GM06990 (cell line): ENCODE measurements at places on chromosomes 13 and 19.
A peak's percentile ranks its signal among the peaks of the same experiment; 100 is the strongest.

GRCh38 chr13:92843549-92843948, 383.1 kb upstream of the GPC6 start:
- DNase-seq: no peak

DNA sequence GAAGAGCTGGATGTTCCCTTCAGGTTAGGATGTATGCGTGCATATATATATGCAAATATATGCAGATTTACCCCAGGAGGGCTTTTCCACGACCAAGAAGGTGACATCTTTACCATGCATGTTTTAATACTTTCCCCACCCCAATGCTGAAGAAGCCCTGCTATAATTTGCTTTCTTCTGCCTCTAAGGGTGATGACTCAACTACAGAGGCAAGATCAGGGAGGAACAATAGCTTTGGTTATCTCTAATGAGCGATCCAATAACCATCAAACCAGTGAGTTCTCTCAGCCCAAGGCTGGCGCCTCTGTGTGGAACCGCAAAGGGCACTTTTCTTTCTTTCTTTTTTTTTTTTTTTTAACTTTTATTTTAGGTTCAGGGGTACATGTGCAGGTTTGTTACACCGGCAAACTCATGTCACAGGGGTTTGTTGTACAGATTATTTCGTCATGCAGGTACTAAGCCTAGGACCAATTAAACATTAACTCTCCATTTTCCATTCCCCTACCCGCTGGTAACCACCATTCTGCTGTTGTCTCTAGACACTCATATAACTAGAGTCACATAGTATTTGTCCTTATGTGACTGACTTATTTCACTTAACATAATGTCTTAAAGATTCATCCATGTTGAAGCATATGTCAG, 25.7 kb upstream of the UBE2L5 start:
- peak; percentile 24 for DNase-seq

- no peak for DNase-seq
These were observed at the start of gene ARHGEF7 for GRCh38 chr13:111115061-111115964. ARHGEF7 (plus strand) TSS chr13:111115310; CDS start chr13:111115527, 217 bp downstream.

DNA sequence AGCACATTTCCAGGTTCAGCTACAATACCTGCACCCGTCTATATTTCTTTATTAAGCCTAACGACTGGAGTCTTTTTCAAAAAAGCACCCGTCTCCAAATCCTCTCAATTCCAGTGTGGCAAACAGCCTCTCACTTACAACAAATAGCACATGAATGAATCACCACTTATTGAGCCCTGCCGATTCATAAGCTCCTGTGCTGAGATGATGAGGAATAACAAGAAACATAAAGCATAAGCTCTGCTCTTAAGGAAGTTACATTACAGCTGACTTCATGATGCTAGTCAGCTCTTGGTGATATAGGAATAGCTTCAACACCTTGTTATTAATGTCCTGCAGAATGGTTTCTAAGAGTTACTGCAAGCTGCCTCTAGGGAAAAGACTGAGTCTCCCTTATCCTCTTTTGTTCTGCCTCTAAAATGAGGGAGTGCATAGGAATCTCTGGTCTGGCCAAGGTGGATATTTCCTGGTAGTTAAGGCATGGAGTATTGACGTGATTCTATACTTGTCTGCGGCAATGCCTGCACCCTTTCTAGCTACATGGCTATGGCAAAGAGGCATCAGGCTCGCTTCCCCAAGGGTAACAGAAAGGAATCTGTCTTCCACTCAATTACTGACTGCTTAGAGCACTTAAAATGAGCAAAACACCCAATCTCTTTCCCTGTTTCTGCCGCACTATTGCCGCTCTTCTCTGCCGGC, 195.7 kb downstream of the KLF12 start:
- no peak for DNase-seq

GRCh38 chr13:53447863-53448262, 419.2 kb downstream of the OLFM4 start:
- no peak for DNase-seq

- DNase-seq: no peak
These were observed 6.0 kb downstream of the PNMA8B start for GRCh38 chr19:46489445-46490272.

DNA sequence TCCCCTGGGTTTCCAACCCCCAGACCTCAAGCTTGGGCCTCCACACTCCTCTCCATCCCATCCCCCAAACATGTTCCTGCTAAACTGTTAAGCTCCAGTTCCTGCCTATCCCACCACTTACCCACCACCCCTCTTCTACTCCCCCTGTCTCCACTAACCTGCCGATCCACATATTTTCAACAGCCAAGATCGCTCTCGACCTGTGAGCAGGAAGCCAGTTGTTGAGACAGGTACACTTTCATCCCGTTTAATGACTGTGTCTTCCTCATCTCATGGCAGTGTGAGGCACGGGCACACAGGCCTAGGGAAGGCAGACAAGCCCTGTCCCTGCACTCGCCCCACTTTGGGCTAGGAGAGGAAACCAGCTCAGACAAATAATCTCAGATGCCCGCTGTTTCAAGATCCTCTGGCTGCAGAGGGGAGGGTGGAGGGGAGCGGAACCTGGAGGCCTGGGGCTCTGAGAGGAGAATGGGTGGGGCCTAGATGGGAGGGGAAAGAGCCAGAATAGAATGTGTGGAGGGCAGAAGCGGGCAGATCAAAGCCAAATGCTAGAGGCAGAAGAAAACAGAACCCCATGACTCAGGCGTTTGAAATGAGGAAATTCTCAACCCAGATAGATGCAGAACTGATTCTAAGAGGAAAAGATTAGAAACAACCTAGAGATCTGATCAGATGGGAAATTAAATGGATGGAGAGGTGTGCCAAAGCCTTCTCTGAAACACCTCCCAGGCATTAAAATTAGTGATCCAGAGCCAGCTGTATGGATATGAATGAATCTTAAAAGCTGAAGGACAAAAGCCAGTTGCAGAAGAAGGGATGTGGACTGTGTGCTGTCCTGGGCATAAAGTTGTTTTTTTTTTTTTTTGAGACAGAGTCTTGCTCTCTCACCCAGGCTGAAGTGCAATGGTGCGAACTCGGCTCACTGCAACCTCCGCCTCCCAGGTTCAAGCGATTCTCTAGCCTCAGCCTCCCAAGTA, 16.9 kb upstream of the CYP2S1 start:
- DNase-seq: no peak

DNA sequence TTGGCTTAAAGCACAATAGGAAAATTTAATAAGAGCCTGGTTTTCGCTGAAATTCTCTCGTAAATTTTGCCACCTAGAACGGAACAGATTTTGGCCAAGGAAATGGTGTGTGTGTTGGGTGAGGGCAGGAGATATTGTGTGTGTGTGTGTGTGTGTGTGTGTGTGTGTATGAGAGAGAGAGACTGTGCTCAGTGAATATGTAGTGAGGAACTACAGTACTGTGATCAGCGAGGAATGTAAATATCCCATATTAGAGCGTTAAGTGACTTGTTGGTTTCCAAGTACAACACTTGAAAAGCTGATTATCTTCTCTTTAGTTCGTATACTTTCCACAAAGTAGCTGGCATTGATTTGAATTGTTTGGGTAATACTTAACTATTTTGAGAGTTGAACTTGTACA, 738.9 kb downstream of the PCDH9 start:
- no peak for DNase-seq
